NCI-H1930 (cell line): ENCODE measurements at places on chromosomes 2 and 18.

GRCh38 chr18:340044-340443 lies 72.2 kb upstream of the THOC1 start:
- DNase-seq: no peak

DNA sequence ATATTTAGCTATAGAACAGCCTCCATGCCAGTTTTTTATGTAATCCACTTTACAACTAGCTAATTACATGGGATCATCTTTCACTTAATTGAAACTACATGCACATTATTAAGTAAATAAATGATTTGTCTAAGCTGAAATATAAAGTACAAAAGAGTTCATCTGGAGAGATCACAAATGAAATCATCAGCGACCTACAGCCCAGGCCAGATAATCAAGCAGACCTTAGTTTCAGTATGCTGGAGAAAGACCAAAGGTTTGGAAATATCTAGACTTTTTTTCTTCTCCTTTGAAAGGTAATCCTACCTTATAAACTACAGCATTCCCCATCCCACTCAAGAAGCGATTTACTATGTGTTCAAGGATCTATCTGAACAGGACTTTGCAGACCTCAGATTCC lies 26.5 kb downstream of the FIGN start:
- no peak for DNase-seq

DNA sequence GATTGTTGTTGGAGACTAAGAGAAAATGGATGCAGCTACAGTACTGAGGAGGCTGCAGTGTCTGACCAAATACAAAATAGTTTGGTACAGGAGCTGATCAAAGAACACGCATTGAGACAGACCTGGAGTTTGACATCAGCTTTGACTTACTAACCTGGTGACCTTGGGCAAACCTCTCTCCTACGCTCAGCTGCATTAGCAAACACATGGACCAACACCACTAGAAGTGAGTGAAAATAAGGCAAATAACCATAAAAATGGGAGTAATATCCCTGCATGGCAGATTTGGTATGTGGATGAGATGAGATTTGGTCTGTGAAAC lies 126.5 kb downstream of the LPIN1 start:
- no peak for DNase-seq

DNA sequence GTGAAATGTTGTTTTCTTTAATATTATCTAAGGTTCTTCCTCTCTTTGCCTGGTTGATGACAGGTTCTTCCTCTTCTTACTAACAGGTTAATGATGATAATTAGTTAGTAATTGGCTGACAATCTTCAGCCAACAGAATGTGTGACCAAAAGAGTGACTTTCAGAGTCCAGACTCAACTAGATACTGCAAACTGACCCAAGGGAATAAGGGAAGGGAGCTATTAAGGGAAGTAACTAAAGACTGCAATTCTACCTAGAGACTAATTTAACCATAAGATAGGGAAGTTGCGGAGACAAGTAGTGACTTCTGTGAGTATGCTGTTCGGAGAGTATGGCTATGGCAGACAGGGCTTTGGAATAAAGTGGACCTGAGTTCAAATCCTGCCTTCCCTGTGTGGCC lies 127.3 kb upstream of the TACR1 start:
- no peak for DNase-seq

- no peak for DNase-seq
Observed at GRCh38 chr2:221494556-221494955, 77.5 kb downstream of the EPHA4 start.

- DNase-seq: no peak
Observed at GRCh38 chr2:29056452-29056851, 17.9 kb downstream of the PCARE start.

DNA sequence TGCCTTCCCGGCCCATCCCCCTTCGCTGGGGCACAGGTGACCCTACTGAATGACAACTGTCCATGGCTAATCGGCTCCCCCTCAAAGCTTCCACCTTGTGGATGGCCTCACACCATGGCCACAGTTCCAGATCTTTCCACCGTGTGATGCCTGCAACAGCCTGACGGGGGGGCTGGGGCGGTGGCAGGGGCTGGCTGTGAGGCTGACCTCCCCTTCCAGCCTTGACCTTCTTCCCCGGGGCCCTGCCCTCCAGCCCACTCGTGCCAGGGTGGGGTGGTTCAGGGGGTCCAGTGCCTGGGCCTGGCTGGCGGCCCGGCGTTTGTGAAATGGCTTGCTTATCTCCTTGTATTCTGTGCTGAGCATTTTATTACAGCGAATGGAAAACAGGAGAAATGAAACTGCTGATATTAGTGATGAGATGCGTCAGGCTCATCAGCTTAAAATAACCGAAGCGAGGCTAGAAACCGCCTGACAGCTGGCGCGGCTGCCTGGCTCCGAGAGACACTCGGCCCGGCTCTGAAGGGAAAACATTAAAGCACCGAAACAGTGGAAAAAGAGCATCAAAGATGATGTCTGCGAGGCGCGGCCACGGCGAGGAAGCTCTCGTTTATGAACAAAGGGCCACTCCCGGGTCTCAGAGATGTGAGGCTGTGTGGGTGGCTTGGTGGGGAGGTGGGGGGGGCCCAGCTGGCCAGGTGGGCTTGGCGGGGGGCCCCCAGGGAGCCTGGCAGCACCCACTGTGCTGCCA lies 916 bp upstream of the PDCD1 start:
- DNase-seq: no peak

DNA sequence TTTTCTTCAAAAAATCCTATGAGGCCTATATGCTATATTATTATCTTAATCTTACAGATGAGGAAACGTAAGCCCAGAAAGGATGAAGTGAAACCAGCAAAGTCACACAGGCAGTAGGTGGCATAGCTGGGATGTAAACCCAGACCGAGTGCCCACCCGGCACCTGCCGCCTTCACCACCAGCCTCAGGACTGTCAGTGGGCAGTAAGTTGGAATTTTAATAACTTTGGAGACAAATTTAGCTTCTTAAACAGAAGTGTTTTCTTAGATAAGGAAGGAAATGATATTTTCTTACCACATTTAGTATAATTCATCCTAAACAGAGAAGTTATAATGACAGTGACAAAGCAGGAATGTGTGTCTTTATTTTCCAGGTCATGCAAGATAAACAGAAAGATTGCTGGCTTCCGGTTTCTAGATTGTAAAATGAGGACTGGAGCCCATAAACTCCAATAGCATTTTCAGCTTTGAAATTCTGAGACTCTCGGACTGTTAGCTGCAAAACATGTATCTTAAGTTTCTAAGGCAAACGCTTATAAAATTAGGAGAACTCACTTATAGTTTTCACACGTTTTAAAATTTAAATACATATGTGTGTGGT lies 59.3 kb downstream of the CD8B2 start:
- no peak for DNase-seq

- no peak for DNase-seq
Observed at GRCh38 chr2:128491692-128492244, 173.1 kb upstream of the HS6ST1 start.

DNA sequence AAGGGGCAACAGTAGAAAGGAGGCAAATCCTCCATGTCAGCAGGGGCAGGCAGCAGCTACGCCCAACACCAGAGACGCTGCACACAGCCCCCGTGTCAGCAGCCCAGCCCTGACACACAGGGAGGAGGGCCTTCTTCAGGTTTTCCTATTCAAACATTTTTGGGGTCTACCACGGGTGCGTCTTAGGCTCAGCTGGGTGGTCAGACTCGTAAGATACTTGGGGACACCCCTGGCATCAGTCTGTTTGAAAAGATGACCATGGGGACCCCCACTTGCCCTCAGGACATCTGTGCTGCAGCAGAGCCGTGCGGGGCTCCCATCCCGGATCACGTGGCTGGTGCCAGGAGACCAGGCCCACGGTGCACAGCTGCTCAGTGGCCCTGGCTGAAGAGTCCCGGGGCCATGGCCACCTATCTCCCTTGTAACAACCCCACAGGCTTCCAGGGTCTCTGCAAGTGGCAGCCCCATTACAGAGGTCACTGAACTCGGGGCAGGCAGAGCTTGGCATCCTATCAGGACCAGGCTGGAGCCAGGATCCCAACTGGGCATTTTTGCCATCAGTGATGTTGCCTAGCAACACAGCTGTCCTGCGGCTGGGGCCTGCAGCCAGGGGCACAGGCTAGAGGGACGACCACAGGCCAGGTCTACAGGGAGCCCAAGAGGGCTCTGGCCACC lies 82.5 kb downstream of the EDAR start:
- DNase-seq: no peak

DNA sequence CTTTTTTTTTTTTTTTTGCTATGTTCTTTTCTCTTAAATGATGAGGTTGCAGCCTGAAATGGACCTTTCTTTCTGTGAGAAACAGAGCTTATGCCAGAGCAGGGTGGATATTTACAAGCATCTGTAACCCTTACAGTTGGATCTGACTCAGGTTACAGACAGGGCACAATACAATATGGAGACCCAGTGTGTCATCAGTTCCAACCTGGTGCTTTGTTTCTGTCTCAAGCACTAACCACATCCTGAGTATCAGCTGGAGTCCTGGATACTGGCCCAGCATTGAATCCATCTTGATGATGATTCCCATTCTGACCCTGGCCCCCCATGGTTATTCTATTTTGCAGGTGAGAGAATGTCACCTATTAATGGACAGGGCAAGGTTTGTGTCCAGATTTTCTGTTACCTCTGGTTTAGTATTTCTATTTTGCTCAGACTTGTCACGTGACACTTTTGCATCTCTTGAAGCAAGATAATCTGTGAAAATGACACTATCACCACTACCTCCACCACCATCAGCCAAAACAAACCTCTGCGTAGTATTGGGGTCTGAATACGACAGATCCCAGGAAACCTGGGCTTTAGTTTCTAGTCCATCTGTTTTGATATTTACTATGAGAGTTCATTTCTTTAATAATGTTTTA lies 174.0 kb downstream of the CCDC85A start:
- no peak for DNase-seq

GRCh38 chr18:31740180-31740579 lies 20.5 kb downstream of the SLC25A52 start:
- no peak for DNase-seq

GRCh38 chr2:26290001-26290400 lies 45.3 kb downstream of the HADHB start:
- no peak for DNase-seq

- no peak for DNase-seq
Observed at GRCh38 chr2:118859157-118859770, 11.8 kb upstream of the EN1 start.

DNA sequence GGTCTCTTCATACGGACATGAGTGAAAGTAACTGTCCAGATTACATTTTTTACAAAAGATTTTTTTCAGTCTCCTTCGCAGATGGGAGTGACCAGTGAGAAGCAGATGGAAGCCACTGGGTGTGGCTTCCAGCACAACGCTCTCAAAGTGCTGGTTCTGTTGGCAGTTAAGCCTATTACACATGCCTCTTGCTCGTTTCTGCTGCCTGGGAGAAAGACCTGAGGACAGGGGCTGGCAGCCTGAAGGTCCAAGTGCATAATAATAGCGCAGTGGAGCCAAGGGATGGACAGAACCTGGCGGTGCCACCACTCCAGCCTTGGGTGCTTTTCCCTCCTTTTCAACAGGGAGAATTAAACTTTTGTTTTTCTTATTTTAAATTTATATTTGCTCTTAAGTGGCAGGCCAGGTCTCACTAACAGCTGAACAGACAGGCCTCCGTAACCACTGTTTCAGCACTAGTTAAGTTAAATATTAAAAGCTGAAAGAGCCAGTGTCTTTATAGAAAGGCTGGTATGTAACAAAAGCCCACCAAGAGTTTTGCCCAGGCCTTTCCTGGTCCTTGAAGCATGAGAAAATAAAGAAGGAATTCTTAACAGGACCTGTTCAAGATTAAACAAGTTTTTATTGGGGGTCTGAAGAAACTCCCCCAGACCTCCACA lies 1.2 kb upstream of the SKA1 start:
- no peak for DNase-seq
